ENCODE measurements at places on chromosomes 7 and 10. TPM values are rescaled to one million over a fixed set of nuclear protein-coding genes. Genes with fewer than 3 reads are reported as not detected.

GRCh38 chr10:96491303-96491702, 22.4 kb downstream of the TLL2 start:
- no peak for DNase-seq

GRCh38 chr7:55276572-55277295, 88.4 kb upstream of the LANCL2 start:
- DNase-seq = no peak

GRCh38 chr10:89122433-89123051, 84.6 kb downstream of the CH25H start:
- no peak for DNase-seq

- DNase-seq = no peak
These were observed 48.3 kb upstream of the MYL10 start for GRCh38 chr7:101677391-101677790.

PHYH gene
- 11.1 TPM for total RNA-seq

CYP2C19 gene
- total RNA-seq = not detected

HGF gene
- total RNA-seq = not detected
